ENCODE measurements at places on chromosomes 4 and X.

DNA sequence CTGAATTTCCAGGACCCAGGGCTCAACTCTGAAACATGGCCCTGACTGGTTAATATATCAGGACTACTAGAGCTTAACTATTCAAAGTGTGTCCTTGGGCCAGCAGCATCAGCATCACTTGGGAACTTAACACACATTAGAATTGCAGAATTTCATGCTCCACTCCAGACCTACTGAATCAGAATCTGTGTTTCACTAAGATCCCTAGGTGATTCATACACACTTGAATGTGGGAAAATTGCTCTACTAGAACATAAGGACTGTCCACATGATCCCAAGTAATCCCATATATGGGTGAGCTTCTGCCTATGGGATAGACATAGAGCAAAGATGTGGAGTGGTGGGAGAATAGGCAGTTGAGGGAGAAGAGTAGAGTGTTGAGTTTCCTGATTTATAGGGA, 192.5 kb upstream of the CLNK start:
- no peak for DNase-seq

DNA sequence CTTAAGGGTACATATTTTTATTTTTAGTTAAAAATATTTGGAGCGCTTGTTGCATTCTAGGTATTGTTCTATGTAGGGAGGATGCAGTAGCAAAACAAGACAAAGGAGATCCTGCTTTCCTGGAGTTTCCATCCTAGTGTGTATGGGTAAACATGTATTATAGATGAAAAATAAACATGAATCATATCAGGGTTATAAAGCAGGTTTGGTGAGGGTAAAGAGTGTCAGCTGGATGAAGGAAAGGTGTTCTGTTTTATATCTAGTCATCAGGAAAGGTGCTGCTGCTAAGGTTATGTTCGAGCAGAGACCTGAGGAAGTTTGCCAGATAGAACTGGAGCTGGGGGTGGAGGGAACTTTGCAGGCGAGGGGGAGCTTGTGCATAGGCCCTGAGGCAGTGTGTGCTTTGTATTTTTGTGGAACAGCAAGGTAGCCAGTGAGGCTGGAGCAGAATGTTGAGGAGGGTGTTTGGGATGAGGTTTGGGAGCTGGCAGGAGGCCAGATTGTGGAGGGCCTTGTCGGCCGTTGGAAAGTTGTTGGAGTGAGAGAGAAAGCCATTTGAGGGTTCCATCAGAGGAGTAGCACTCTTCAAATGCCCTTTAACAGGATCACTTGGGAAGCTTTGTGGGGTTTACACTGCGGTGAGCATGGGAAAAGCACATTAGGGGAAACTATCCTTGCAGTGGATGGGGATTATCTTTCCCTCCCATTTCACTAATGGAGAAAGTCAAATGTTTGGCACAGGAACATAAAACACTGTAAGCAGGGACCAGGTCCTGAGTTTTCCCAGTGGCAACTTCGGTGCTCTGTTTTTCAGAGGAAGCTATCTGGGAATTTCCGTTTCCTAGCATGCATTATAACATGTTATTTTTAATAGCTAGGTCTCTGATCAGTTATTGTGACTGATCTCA, 35.9 kb downstream of the AFF1 start:
- no peak for DNase-seq

DNA sequence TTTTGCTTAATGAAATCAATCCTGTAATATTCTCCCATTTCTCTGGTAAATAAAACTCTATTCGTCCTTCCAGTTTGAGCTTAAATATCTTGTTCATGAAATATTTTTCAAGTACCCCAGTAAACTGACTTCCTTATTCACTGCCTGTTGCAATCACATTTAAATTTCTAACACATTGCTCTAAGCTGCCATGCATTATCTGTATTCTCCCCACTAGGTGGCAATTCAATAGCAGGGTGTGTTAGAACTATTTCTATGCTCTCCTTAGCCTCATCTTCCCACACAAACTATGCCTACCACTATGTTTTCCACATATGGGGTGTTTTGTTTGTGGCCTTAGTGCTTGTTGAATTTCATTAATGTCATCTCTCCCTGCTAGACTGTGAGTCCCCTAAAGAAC, 377.1 kb upstream of the HS3ST1 start:
- peak; percentile 8 for DNase-seq

- no peak for DNase-seq
Observed at GRCh38 chr4:32394255-32394654, 1674.1 kb downstream of the PCDH7 start.
